A172 (cell line): ENCODE measurements at places on chromosomes 12 and 14.

DNA sequence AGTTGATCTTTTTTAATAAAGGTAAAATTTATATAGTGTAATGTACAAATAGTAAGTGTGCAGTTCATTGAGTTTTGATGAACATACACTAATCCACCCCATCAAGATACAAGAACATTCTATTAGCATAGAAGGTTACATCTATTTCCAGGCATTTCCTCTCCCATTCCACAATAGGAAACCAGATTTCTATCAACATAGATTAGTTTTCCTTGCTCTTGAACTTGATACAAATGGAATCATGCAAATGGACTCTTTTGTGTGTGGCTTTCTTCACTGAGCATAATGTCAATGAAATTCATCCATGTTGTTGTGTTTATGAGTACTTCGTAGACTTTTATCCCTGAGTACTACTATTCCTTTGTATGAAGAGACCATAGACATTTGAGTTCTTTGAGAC is 10.8 kb downstream of the STYX start:
- DNase-seq = no peak

DNA sequence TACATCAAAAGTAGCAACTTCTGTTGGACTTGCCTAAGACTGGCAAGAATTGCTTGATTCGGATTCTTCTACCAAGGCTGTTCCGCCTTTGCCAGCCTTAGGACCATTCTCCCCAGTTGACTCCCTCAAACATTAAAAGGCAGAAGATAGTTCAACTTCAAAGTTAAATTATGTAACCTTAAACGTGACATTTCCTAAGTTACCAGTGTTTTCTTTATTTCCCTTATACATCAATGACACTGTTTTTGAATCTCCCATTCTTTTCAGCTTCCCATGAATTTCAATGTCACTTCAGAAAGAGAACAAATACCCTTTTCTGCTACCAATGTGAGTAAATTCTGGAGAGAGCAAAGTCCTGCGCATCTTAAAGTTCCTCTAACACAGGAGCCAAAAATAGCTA is 25.2 kb downstream of the CAPRIN2 start:
- DNase-seq = no peak

- no peak for DNase-seq
Observed at GRCh38 chr14:102882226-102882906, 40.1 kb upstream of the AMN start.

DNA sequence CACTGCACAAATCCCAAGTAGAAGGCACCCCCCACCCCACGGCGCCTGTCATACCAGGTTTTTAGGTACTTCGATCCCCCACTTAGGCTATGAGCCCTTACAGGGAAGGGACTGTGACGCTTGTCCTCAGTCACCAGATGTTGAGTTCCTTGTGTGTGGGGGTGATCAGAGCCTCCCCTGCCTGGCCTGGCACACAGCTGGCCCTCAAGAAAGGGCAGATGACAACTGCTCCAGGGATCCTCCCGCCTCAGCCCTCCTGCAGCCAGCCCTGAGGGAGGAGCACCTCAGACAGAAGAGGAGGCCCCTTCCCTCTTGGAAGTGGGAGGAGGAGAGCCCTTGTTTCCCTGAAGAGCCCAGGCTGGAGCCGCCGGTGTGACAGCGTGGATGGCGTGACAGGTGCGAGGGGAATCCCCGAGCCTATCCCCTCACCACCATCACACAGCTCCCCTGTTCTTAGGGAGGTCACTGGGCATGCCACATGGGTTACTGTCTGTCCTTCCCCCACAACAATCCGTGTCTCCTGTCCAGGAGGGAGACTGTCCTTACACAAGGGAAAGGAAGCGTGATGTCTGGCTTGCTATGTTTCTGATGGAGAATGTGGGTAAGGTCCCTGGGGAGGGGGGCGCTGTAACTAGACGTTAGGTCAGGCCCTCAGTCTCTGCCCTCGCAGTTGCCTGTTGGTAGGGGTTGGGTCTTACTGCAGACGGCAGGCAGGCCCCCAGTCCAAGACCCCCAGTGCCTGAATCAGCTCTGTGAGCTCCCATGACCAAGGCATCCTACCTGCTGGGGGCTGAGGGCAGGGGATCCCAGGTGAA is 31.4 kb downstream of the P2RX4 start:
- no peak for DNase-seq

DNA sequence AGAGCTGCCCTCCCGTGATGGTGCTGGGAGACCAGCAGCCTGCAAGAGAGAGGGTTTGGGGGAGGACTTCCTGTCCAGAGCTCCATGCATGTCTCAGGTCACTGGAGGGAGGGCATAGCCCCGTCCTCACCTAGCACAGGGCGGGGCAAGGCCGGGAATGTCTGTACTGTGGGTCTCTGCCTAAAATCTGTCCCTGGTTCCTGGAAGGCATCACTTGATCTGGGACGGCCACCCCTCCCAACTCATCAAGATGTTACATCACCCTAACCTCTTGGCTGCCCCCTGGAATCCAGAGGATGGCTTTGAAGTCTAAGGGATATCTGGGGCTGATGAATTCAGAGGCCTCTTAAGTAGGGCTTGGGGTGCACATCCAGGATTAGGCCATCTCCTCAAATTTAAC is 37.0 kb upstream of the MEG3 start:
- no peak for DNase-seq

- no peak for DNase-seq
Observed at GRCh38 chr14:37320106-37320505, 122.4 kb downstream of the MIPOL1 start.

DNA sequence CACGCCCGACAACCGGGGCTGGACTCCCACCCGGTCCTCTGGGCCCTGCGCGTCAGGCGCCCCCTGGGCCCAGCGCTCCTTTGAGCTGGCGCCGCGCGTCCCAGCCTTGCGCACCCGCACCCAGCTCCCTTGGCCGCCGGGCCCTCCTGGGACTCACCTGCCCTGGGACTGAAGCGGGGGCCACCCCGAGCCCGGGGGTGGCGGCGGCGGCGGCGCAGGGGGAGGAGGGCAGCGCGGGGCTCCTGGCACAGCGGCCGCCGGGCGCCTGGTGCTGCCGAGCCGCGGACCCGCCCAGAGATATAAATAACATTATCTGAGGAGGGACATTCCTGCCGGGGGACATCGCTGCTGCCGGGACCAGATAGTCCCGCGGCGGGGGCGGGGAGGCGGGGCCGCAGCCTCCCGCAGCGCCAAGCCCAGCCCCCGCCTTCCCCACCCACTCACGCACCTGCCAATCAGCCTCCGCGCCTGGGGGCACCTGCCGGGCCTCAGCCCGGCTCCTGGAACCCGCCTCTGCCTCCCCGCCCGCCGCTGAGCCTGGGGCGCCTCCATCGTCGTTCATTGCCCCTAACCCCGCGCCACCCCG is at the start of gene SPTB:
SPTB (minus strand) TSS at position 273 of the 586 bp plus-strand sequence. CDS start 56,813 bp downstream, outside the sequence.
- no peak for DNase-seq

DNA sequence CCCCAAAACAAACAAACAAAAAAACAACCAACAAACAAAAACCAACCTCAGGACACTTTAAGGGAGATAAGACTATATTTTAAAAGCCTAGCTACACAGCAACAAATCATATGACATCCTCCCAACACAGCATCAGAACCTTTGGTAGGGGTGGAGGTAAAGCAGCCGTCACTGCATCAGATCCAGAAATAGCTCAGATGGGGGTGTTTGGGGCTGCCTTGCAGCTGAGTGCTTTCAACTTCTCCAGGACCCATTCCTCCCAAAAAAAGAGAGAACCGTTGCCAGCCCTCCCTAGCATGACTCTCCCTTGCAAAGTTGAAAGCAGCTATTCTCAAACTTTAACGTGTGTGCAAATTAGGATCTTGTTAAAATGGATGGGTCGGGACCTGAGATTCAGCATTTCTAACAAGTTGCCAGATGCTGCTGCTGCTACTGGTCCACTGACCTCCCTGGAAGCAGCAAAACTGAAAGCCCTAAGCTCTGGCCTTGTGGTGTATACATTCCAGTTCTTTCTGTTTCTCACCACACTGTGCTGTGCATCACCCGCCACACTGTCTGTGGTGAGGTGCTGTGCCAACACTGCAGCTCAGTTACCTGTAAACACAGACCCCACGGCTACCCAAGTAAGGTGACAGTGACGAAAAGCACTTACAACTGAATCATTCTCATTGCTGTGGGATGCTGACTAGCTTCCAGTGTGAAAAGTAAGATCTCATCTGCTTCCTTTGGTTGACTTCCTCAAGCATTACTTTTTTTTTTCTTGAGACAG is 54.0 kb downstream of the SLC38A1 start:
- no peak for DNase-seq

GRCh38 chr14:72651714-72652113 is 242.2 kb downstream of the DPF3 start:
- no peak for DNase-seq

DNA sequence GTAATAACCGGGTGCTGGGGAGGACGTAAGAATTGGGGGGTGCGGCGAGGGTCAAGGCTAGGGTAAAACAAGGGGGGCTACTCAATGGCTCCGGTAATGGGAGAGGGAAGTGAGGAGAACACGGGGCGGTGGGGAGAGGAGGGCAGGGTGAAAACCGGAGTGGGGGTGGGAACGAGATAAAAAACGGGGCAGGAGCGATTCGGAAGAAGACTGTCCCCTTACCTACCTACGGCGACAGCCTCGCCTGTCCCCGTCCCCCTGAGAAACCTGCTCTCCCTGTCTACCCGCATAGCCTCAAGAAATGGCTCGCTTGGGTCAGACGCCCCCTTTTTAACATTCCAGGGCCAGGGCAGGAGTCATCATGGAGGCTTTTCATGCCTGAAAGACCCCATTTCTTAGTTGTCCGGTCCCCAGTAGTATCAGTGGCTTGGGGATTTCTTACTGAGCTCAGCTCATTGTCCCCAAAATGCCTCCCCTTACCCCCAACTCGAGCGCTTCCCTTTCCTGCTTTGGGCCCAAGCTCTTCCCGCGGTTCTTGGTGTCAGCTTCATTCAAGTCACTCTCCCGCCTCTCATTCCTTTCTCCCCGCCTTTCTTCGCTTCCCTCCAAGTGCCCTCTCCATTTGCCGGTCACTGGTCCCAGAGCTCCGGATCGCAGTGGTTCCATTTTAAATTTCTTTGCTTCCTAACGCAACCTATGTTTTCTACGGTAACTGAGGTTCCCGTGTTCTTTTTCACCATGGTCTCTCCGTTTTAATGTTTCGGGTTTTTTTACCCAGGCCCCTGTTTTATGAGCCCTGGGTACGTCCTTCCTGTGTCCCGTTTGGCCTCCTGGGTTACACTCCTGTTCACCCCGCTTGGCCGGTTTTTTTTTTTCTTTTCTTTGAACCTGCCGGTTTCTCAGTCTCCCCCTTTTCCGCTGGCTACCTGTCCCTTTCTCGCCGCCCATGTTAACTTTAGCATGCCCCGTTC is 1.2 kb upstream of the WSB2 start:
- peak; percentile 53 for DNase-seq

GRCh38 chr14:102827716-102828115 is 50.5 kb downstream of the TRAF3 start:
- DNase-seq = no peak

DNA sequence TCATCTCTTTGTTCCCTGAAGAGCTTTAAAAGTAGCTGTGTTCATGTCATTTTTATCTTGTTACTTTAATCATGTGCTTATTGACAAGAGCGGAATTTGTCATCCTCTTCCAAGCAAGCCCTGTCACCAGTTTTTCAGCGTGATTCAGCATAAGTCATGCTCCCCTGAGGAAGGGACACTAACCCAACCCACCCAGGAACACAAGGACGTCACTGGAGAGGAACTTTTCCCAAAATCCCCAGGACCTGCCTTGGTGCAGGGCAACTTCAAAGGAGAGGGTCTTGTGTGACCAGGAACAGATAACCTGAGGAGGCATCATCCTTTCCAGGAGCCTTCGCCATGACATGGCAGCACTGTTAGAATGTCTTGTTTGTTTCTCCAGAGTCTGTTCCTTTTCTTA is 107.1 kb upstream of the DIO3 start:
- no peak for DNase-seq

GRCh38 chr12:88336076-88336739 is 194.1 kb downstream of the TMTC3 start:
- no peak for DNase-seq

- no peak for DNase-seq
Observed at GRCh38 chr14:37974421-37974820, 233.3 kb upstream of the SSTR1 start.

DNA sequence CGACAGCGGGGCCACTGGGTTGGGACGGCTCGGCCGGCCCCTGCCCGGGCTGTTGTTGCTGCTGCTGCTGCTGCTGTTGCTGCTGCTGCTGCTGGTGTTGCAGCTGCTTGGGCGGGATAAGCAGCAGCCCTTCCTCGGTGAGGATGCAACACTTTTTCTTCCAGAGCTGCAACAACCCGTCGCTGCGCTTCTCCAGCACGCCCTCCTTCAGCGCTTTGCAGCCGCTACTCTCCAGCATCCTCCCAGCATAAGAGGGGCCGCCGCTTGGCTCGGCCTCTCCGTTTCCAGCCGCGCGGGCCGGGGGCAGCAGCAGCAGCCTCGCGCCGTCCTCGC is 529 bp downstream of the PHLDA1 start:
- no peak for DNase-seq

DNA sequence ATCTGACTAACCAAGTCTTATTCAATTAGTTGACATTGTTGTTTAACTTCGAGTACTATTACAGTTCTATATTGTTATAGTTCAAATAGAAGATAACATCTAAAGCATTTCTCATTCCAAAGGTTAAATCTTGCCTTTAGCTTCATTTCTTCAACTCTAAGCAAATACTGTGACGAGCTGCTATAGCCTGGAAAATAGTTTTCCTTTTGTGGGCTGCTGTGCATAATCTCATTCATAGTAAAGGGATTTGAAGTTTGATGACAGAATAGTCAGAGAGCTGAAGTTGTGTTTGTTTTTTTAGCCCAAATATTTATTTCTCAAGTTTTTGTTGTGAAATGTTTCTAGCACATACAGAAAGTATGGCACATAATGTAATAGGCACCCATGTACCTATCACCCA is 13.4 kb downstream of the PSEN1 start:
- no peak for DNase-seq

GRCh38 chr14:32059702-32060101 is 17.4 kb upstream of the ARHGAP5 start:
- no peak for DNase-seq

DNA sequence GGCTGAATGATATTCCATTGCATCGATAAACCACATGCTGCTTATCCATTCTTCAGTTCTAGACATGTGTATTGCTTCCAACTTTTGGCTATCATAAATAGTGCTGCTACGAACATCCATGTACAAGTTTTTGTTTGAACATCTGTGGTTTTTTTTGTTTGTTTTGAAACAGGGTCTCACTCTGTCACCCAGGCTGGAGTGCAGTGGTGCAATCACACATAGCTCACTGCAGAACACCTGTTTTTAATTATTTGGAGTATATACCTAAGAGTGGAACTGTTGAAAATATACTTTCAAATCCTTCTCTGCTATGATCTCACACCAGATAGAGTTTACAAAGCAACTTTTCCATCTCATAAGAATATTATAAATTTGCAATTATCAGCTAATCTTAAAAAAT is 124.2 kb downstream of the TTC7B start:
- no peak for DNase-seq

DNA sequence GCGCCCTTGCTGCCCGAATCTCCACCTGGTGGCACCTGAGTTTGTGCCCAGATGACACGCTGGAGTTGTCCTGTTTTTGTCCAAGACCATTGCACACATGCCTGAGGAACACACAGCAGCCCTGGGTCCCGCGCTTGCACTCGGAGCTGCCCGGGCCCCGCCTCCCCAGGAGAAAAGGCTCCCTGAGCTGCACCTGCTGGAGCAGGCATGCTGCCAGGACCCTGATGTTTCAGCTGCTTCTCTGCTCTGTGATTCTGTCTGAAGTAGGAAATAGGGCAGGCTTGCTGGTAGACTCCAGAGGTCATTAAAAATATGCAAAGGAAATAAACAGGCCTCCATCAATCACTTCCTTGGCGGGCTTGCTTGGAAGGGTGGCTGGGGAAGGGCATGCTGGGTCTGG is 271.6 kb downstream of the CACNA1C start:
- no peak for DNase-seq

- no peak for DNase-seq
Observed at GRCh38 chr14:58131386-58131785, 20.6 kb downstream of the ARMH4 start.
